Naive B cell (primary cell): ENCODE measurements at places on chromosomes 1 and 21.

GRCh38 chr1:210296682-210297081, 32.0 kb upstream of the HHAT start:
- no peaks in the 10 kb centered on the region for H3K36me3 ChIP-seq
- DNase-seq: no peak
- no peak overlapping the region for H3K4me3 ChIP-seq
- H3K4me1 ChIP-seq: peaks cover 3% of the 10 kb centered on the region
- no peak overlapping the region for H3K27ac ChIP-seq
- peaks cover 20% of the 10 kb centered on the region for H3K27me3 ChIP-seq

GRCh38 chr21:31644643-31645042, 14.8 kb upstream of the SOD1 start:
- H3K4me1 ChIP-seq: no peaks in the 10 kb centered on the region
- no peak for DNase-seq
- no peak overlapping the region for H3K27ac ChIP-seq
- H3K36me3 ChIP-seq: no peaks in the 10 kb centered on the region
- H3K4me3 ChIP-seq: no peak overlapping the region

- H3K27ac ChIP-seq: no peak overlapping the region
- DNase-seq: no peak
- H3K4me3 ChIP-seq: no peak overlapping the region
- H3K36me3 ChIP-seq: peaks cover 31% of the 10 kb centered on the region
Measured at GRCh38 chr21:37199057-37199924, 67.8 kb downstream of the VPS26C start.

- DNase-seq: no peak
- no peaks in the 10 kb centered on the region for H3K4me1 ChIP-seq
- H3K36me3 ChIP-seq: no peaks in the 10 kb centered on the region
- no peak overlapping the region for H3K4me3 ChIP-seq
- H3K27ac ChIP-seq: no peak overlapping the region
Measured at GRCh38 chr1:42348498-42348897, 13.5 kb upstream of the FOXJ3 start.
